ENCODE measurements at places on chromosomes 5 and 9.

DNA sequence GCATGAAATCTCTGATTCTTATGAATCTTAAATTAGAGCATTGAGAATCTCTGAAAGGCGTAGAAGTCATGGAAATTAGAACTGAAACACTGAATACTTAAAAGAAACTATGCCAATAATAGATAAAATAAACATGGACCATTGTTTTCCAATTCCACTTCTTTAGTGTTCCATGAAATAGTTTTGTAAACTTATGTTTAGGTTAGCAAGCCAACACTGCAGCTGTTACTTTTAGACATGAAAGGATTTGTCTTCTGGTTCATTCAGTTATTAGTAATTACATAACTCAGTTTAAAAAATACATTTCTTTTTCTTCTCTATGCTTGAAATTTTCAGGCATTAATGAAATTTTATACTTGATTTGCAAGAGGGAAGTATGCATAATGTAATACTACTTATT is 733.4 kb upstream of the NUDT12 start:
- DNase-seq: no peak

DNA sequence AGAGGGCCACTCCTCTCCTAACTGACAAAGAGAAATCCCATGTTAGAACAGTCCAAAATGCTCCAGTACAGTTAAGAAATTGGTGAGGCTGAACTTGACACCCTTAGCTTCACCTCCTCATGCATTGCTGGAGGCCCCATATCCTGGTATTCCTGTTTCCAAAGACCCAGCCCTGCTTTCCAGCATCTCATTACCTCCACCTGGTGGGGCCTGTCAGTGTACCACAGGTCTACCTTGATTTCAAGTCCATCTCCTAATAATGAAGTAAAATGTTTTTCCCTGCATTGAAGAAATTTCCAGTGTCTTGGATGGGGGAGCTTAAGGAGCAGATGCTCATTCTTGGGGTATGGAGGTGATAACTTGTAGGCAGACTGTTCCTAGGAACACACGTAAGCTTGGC is 70.6 kb upstream of the S1PR3 start:
- no peak for DNase-seq

- no peak for DNase-seq
These were observed 13.1 kb downstream of the PAPPA start for GRCh38 chr9:116166713-116167112.

DNA sequence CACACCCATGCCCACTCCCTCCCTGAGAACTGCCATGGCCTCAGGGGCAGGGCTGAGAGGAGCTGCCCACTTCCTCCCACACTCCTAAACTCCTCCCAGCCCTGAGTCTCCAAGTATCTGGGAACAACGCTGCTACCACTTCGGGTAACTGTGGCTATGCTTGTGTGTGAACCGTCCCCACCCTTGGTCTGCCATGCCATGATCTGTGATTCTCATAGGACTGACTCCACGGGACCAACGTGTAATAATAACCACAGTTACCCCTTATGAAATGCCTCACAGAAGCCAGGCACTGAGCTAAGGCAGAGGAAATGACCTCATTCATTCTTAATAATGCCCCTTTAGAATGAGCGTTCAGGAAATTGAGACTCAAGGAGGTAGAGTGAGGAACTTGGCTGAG is 103.9 kb upstream of the SMIM23 start:
- DNase-seq: no peak

DNA sequence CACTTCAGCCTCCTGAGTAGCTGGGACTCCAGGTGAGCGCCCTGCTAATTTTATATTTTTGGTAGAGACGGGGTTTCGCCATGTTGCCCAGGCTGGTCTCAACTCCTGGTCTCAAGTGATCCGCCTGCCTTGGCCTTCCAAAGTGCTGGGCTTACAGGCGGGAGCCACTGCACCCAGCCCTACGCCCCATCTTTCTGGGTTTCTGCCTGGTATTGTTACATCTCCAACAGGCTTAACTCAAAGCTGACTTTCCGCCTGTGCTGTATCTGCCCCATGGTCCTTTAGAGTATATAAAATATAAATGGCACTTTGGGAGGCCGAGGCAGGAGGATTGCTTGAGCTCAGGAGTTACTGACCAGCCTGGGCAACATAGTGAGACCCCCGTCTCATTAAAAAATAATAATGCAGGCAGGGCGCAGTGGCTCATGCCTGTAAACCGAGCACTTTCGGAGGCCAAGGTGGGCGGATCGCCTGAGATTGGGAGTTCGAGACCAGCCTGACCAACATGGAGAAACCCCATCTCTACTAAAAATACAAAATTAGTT is 36.5 kb upstream of the GLDC start:
- no peak for DNase-seq

DNA sequence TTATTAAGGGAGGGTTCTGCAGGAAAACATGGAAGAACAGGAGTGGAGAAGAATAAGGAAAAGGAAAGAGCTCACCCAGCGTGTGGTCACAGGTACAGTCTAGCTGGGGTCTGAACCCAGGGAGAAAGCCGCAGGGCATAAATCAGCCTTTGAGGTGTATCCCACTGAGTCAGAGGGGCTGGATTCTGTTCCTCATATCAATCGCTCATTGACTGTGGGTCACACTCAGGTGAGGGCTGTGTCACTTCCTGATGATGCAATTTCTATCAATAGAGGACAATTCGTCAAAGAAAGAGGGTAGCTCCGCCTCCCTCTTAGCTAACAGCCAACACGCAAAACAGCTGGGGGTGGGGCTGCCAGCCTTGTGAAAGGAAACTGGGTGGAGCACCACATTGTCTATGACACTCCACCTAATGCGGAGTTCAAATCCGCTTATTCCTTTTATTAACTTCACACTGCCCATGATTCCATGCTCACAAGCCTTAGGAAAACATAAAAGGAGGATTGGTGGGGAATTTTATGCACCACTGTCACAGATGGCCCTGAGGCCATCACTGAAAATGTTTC is 176.2 kb downstream of the ICE1 start:
- DNase-seq: no peak

- DNase-seq: no peak
These were observed 25.5 kb downstream of the CNTLN start for GRCh38 chr9:17160327-17160726.

GRCh38 chr5:75667586-75667985 is 49.7 kb downstream of the POC5 start:
- no peak for DNase-seq

DNA sequence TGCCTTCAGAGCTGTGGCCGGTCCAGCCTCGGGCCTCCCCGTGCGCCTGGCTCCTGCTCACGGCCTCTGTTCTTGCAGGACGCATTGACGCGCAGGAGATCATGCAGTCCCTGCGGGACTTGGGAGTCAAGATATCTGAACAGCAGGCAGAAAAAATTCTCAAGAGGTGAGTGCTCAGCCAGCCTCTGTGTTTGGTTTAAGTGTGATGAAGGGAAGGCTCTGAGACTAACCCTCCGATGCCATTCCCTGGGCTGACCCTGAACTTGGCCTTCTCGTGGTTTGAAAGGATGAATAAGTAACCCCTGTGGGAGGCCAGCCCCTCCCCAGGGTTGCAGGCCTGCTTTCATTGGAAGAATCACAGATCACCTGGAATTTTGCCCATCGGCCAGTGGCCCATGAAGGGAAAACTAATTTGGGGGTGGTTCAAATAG is 26.3 kb downstream of the PTGES2 start:
- DNase-seq: no peak

DNA sequence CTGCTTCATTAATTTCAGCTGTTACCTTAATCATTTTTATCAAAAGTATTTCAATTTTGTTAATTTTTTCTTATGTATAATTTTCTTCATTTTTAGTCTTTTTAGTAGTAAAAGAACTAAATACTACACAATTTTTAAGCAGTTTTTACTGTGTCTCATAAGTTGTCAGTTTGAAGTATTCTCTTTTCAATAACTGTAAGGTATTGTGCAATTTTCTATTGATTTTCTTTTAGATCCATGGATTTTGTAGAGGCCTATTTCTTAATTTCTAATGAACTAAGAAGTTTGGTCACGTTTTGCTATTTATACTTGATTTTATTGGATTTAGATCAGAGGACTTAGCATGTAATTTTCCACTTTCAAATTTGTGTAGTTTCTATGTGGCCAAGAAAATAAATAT is 207.7 kb upstream of the PRR16 start:
- DNase-seq: no peak
